ENCODE measurements at places on chromosomes 13 and 19.

GRCh38 chr19:40596608-40597328 is 4.4 kb upstream of the LTBP4 start:
- no peak for DNase-seq

DNA sequence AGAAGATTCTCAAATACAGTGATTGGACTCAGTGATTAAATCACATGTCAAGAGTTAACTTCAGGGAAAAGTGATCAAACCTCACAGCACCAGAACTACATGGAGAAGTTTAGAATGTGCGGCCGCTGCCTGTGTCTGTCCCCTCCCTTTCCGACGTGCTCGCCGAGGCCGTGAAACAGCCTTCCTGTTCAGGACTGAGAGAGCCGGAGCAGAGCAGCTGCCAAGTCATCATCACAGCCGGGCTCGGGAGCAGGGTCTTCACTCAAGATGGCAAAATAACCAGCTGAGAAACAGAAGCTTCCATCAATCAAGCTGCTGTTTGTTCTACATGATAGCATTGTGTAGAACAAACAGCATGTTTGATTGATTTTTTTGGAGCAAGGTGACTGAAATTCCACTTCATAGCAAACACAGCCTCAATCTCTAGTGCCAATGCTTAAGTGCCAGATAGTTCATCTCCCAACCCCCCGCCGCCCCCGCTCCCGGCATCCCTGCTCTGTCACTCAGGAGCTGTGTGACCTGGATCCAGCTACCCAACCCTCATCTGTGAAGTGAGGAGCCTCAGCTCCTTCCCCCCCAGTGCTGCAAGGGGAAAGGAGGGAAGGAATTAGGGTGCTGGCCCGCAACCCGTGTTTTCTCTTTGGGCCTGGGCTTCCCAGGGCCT is 70.6 kb downstream of the HSPH1 start:
- no peak for DNase-seq

- no peak for DNase-seq
Measured at GRCh38 chr13:108070491-108070890, 144.8 kb downstream of the LIG4 start.

DNA sequence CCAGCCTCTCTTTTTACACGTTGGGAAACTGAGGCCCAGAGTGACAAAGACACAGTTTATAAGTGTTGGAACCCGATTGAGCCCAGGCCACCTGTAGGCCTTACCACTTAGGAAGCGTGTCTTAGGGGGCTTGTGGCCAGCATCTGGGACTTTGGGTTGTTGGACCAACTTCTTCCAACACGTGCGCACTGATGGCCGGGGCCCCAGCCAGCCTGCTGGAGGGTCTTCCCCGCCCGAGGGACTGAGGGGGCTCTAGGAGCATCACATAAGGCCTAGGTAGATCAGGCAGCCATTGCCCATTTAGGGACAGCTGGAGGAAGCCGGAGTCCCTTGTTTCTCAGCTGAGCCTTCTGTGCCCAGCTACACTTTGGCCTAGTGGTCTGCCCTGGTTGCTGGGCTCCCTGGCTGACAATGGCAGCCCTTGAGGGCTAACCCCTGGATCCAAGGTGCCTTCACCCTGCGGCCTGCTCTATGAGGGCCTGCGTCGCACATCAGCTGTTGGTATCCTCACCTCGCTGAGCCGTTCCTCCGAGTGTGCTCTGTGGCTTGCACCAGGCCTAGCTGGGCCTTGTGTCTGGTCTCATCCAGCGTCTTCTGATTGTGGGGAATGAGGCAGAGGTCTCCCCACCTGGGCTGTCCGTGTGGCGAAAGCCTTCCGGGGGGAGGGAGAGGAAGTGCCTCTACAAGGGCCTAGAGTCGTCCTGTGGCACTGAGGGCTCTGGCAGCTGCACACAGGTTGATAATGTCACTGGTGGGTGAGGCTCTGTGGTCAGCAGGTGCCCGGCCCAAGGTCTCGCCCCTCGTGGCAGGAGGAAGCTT is 1.2 kb downstream of the RAB11B start:
- DNase-seq, result no peak

- DNase-seq, result no peak
Measured at GRCh38 chr13:41018602-41018948, 541 bp downstream of the ELF1 start.
